ENCODE measurements at places on chromosomes 5 and 9.

- no peak for DNase-seq
Observed at GRCh38 chr9:14349146-14349446, 35.2 kb upstream of the NFIB start.

- no peak for DNase-seq
Observed at GRCh38 chr9:91865041-91865440, 85.0 kb downstream of the ROR2 start.

GRCh38 chr9:127586537-127586936 is 25.5 kb upstream of the STXBP1 start:
- DNase-seq, result peak; percentile 45

DNA sequence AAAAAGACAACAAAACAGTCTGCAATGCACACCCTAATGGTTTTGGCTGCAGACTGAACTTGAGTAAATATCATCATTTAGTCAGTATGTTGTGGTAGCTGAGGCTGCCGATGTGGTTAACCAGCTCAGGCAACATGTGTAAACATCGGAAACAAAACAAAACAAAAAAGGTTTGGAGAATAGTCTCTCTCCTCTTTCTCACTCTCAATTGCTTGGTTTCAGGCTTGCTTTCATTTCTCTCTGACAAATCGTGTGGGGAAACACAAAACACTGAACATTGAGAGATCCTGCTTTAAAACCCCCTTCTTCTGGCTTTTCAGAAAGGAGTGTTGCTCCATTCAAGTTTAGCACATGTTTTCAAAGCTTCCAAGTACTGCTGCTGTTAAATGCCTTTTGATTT is 453.3 kb downstream of the BNC2 start:
- DNase-seq, result no peak

DNA sequence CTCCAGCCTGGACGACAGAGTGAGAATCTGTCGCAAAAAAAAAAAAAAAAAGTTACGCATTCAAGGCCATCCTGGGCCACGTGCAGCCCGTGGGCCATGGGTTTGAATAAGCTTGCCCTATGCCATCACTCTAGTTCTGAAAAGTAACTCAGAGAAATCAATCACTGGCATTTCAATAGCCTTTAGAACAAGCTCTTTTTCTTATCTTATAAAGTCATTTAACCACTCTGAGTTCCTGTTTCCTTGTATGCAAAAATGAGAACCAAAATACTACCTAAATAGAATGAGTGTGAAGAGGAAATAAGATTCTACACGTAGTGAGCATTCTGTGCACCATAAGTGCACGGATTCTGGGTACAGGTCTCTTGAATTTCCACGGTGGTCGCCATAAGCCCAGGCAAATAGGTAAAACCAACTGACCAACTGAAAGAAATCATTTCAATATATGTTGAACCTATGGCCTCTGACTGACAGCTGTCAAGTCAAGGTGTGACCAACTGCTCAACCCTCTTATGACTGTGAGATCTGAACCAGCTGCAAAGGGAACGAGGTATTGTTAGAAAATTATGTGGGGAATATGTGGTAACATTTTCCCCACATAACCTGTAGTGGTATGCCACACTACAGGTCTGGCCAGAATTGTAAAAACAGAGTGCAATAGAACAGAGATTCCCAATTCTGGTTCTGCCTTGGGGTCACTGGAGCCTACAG is 143.9 kb upstream of the LHFPL2 start:
- no peak for DNase-seq

DNA sequence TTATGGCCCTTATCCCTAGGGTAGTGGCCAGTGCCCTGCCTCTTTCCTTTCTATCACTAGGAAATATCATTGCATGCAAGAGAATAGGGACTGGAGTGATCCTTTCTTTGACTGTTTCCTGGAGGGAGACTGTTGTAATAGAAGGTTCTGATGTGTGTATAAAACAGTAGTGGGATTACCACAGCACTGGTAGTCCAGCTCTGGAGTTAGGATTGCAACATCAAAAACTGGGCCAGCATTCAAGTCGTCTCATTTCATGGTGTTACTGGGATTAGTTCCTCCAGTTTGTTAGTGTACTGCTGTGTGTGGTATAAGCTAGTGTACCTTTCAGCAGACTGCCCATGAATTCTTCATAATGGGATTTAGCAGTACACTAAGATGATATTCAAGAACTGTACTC is 45.8 kb downstream of the KIAA1958 start:
- DNase-seq, result no peak

DNA sequence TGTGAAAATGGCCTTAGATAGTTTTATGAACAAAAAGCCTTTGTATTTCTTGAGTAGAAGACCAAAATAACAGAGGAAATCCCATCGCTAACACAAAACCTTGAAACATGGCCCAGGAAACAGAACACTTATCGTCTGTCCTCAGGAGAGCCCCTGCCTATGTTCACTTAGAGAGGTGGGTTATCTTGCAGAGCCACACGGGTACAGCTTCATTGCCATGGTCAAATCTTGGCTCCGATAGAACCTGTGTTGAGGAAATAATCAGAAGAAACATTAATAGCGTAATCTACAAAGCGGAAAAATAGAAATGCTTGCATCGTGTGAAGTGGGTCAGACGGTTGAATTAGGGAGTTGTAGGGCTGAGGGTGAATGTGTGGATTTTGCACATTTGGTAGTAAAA is 216.1 kb downstream of the MAST4 start:
- DNase-seq, result no peak

DNA sequence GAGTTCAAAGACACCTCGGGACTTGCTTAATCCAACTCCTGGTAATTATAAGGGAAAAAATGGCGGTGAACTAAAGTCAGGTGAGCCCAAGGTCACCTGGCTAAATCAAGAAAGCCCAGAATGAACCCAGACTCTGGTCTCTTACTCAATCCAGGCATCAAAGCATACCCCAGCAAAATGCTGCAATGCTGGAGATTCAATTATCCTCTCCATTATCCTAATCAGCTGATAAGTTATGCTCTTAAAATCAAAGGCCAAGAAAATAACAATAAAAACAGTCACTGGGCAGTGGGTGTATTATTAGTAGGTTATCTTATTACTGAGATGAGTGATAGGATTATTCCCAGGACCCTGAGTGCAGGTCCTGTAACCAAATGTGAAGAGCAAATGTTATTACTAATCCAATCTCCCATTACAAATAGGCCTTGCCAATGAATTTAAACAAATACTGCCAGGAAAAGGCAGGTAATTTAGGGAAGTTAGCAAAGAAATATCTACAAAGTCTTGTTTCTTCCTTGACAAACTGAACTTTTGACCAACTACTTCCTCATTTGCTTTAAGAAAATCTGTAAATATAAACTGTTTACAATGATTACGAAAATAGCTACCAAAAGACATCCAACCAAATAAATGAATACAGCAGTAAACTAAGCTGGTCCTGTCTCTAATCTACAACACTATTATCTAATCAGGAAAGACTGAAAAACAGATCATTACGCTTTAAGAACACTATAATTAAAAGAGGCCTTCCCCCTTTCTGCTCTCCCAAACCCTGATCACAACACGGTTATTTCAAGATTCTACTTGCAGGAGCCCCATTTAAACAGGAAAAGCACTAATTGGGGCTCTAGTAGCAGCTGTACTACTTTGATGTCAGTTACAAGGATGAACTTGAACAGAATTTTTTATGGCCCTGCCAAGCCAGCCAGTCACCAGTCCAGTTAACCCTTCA is 103.2 kb downstream of the MED27 start:
- no peak for DNase-seq

DNA sequence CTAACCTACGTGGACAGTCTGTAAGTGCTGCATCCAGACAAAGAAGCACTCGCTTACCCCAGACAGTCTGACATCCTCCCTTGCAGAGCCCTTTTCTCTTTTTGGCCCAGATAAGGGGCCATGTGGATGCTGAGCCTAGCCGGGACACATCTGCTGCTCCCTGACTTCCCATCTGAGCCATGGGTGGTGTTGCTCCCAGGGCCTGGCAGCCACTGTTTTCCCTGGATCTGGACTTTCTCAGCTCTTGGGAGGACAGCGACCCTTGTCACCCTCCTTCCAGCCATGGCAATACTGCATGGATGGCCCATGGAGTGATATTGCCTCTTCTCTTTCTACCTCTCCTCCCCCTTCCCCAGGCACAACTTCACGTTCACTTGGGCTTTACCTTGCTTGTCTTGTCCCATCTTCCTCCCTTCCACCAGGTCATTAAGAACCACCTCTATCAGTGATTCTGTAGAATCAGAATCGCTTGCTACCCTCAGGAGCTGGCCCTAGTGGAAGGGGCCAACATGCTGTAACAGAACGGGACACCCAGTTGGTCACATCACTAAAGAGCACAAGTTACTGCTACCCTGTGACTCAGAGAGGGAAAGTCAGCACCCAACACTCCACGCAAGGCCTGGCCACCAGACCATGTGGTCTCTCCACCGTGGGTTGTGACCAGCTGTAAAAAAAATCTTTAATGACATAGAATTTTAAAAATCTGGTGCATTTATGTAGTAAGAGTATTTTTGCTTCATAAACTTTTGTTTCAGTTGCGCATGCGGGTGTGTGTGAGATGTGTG is 4.4 kb downstream of the NEURL1B start:
- no peak for DNase-seq

GRCh38 chr5:129410488-129410887 is 49.6 kb upstream of the ADAMTS19 start:
- DNase-seq, result no peak

DNA sequence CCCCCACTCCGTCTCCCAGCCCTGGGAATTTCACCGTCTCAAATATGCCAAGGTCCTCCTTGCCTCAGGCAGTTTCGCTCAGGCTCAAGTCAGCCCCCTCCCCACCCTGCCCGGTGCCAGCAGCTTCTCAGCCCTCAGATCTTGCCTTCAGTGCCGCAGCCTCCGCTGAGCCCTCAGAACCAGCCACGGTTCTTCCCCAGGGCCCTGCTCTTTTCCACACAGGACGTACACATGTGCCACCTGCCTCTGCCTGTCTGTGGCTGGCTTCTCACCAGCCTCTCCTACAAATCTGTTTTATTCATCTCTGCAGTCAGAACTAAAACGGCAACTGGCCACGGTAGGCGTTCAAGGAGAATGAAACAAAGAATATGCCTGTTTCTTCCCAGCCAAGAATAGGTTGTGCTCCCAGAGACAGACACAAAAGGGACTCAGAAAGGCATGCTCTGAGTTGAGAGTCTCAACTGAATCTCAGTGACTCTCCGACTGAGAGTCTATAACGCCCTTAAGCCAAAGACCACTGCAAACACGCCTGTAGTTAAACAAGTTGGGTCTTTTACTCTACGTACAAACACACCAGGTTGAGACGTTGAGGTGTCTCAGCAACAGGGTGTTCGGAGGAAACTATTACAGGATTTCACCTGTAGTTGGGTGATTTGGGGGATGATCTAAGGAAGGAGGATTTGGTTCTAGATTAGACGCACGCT is 10.6 kb upstream of the GRIN1 start:
- peak; percentile 21 for DNase-seq

DNA sequence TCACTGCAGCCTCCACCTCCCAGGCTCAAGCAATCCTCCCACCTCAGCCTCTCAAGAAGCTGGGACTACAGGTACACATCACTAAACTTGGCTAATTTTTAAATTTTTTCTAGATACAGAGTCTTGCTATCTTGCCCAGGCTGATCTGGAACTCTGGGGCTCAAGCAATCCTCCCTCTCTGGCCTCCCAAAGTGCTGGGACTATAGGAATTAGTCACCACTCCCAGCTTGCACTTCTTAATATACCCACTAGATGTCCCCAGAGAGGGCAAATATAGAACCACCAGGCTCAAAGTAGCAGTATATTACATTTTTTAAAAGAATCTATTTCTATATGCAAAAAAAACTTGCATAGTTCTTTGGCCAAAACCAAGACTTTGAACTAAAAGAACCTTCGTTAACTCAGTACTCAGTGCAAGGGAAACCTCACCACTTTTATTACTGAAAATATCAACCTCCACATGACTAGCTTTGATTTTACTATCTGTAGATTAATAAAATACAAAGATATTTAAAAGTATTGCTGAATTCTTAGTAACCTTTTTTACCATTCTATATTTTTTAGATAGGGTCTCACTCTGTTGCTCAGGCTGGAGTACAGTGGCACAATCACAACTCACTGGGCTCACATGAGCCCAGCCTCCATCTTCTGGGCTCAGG is 25.8 kb upstream of the HSD17B3 start:
- peak; percentile 6 for DNase-seq

DNA sequence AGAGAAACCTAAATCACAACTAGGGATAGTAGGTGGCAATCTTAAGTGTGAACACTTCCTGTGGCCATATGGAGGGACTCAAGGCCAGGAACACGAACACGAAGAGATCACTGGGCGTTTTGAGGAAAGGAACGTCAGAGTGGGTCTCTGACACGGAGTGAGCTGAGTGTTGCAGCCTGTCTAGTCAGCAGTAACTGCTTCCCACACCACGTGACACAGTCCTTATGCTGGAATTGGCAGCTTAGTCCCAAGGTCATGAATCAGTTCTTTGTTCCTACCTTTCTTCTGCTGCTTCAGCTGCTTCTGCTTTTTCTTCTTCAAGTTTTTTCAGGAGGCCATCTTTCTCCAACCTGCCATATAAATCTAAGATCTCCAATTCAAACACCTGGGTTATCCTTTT is 18.2 kb downstream of the SPACA9 start:
- no peak for DNase-seq

- DNase-seq, result no peak
Observed at GRCh38 chr9:106287091-106287631, 575.8 kb upstream of the ZNF462 start.

DNA sequence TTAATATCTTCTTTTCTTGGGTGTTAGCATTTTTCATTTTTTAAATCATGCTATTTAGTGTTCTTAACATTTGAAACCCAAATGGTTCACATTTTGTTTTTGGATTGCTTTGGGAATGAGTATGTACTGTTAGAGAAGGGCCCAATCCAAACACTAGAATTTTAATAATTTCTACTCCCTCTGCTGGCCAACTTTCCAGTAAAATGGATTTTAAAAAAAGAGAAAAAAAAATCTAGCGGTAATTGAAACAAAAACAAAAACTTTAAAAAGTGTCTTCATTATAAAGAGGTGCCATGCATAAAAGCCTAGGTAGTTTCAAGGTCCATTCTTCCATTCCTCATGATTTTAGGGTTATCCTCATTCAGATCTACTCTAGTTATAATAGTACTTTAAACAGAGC is 32.1 kb upstream of the RICTOR start:
- no peak for DNase-seq

- DNase-seq, result no peak
Observed at GRCh38 chr9:16119261-16120230, 566.7 kb downstream of the CCDC171 start.

DNA sequence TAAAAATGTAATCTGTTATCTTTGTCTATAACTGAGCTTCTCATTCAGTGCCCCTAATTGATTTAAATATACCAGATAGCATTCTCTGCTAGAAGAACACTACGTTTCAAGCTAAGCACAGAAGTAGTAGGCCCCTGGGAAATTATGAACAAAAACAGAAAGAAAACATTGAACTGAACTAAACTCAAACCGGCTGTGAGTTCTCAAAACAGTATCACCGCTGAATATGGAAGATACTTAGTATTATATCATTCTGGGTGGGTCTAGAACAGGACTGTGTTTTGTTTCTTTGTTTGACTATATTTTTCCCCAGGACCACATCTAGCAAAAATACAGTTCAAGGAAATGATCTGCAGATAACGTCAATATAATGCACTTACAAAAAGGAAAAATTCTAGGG is 95.1 kb upstream of the HMHB1 start:
- DNase-seq, result no peak

Data from stimulated activated CD4-positive, alpha-beta T cell treated with anti-CD3 and anti-CD28 coated beads, Interleukin-1b, Interleukin-23, amount 100 ng/mL, for 24 hours (primary cell).